CD8-positive, alpha-beta memory T cell (primary cell): ENCODE measurements at places on chromosomes 6 and 20. TPM values are rescaled to one million over a fixed set of nuclear protein-coding genes. Genes with fewer than 3 reads are reported as not detected.
A peak's percentile ranks its signal among the peaks of the same experiment; 100 is the strongest.

DNA sequence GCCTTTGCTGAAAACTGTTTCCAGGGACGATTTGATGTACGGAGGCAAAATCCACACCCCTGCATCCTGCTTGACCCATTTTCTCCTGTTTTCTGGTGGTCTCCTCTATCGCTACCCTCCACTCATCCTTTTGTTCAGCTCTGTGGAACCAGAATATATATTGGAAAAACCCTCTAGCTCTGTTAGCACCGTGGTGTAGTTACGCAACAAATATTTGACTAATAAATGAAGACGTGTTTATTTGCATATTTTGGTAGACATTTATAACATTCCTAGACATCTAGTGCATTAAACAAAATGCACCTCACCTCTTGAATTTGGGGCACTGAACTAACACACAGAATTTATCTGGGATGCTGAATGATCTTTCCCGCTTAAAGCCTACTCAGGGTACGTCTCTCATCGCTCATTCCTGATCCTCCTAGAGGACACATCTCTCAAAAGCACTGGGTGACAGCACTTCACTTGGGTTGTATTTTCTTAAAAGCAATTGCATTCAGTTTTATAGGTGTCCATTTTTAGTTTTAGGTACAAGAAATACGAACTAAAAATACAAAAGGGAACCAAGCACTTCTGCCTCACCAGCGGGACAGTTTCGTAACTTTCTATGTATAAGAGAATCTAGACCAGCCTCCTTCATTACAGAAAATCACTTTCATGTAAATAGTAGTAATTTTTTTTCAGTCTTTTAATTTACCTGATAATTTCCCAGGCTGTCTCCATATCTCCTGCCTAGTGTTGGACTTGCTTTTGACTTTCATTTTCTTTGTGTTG lies 59.2 kb downstream of the SNRNP48 start:
- H3K27me3 ChIP-seq = no peaks in the 10 kb centered on the region
- H3K36me3 ChIP-seq = no peaks in the 10 kb centered on the region
- DNase-seq = no peak
- H3K4me3 ChIP-seq = no peak overlapping the region
- H3K4me1 ChIP-seq = no peaks in the 10 kb centered on the region

Gene BMP7
- total RNA-seq = not detected

- H3K4me1 ChIP-seq = no peaks in the 10 kb centered on the region
- no peak overlapping the region for H3K27ac ChIP-seq
- no peaks in the 10 kb centered on the region for H3K36me3 ChIP-seq
- DNase-seq = no peak
- no peaks in the 10 kb centered on the region for H3K27me3 ChIP-seq
Observed at GRCh38 chr6:170096191-170096802, 194.6 kb downstream of the DLL1 start.

DNA sequence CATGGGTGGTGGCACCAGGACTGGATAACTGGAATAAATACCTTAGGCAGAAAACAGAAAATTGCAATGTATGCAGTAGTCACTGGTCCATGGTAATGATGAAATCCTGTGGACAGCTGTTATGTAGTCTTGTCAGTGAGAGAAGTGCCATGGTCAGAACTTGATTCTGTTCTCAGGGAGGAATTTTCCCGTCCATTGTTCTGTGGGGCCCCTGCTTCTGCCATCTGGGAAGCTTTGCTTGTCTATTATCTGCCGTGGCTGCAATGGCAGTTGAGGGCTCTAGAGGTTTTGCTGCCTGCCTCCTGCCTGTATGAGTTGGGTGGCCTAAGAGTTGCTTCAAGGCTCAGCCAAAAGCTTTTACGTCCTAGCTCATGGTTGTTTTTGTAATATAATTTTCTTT lies 126.8 kb upstream of the SLC35B3 start:
- DNase-seq = no peak
- H3K27ac ChIP-seq = no peak overlapping the region
- H3K4me3 ChIP-seq = no peak overlapping the region
- H3K36me3 ChIP-seq = no peaks in the 10 kb centered on the region
- H3K4me1 ChIP-seq = no peaks in the 10 kb centered on the region

GRCh38 chr6:157139054-157139708 lies 184.1 kb downstream of the TMEM242 start:
- H3K36me3 ChIP-seq = peaks cover 3% of the 10 kb centered on the region
- DNase-seq = no peak
- no peak overlapping the region for H3K4me3 ChIP-seq
- no peaks in the 10 kb centered on the region for H3K27me3 ChIP-seq
- H3K27ac ChIP-seq = no peak overlapping the region

GRCh38 chr6:105120570-105120969 lies 59.2 kb downstream of the POPDC3 start:
- no peak overlapping the region for H3K4me3 ChIP-seq
- no peak overlapping the region for H3K27ac ChIP-seq
- no peaks in the 10 kb centered on the region for H3K27me3 ChIP-seq
- no peaks in the 10 kb centered on the region for H3K4me1 ChIP-seq
- H3K36me3 ChIP-seq = no peaks in the 10 kb centered on the region

DNA sequence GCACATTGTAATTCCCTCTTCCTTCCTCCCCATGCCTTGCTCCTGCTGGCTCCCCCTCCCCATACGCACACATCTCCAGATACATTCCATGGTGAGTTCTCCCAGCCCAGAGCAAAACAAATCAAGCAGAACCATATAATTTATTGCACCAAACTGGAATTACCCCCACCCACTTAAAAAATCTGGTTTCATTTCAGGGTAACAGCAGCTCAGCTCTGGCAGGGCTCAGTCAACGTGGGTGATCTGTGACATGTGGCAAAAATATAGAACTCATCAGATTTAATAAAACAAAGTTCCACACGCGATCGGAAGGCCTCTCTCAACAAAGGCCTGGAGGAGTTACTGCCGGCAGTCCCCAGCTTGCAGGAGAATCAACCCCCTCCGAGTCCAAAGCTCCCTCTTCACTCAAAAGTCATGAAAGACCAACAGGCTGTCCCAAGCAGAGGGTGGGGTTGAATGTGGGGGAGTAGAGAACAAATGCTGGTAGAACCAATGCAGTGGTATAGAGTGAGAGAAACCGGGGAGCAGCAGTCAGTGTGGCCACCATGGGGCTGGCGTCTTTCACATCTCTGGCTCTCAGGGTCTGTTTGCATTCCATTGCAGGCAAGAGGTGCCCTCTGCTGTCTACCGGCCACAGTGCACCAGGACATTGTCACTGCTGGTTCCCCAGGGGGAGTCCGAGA lies 323.3 kb upstream of the NT5E start:
- H3K36me3 ChIP-seq = no peaks in the 10 kb centered on the region
- no peaks in the 10 kb centered on the region for H3K4me1 ChIP-seq
- no peak overlapping the region for H3K27ac ChIP-seq

GRCh38 chr6:42017021-42017643 lies 33.2 kb upstream of the TAF8 start:
- peaks cover 62% of the 10 kb centered on the region for H3K4me1 ChIP-seq
- H3K36me3 ChIP-seq = peaks cover 22% of the 10 kb centered on the region
- peak overlapping the region; percentile 45 for H3K27ac ChIP-seq
- H3K4me3 ChIP-seq = no peak overlapping the region
- no peak for DNase-seq

GRCh38 chr20:38616457-38616856 lies 14.8 kb downstream of the ARHGAP40 start:
- no peak overlapping the region for H3K4me3 ChIP-seq
- no peak for DNase-seq
- H3K27ac ChIP-seq = no peak overlapping the region
- no peaks in the 10 kb centered on the region for H3K4me1 ChIP-seq

- no peaks in the 10 kb centered on the region for H3K36me3 ChIP-seq
- no peaks in the 10 kb centered on the region for H3K27me3 ChIP-seq
- H3K4me3 ChIP-seq = no peak overlapping the region
- no peak overlapping the region for H3K27ac ChIP-seq
- H3K4me1 ChIP-seq = no peaks in the 10 kb centered on the region
Observed at GRCh38 chr6:11430036-11430435, 107.5 kb upstream of the TMEM170B start.

GRCh38 chr6:47278545-47278944 lies 31.2 kb downstream of the TNFRSF21 start:
- no peaks in the 10 kb centered on the region for H3K4me1 ChIP-seq
- no peak overlapping the region for H3K27ac ChIP-seq
- H3K4me3 ChIP-seq = no peak overlapping the region
- no peak for DNase-seq
- no peaks in the 10 kb centered on the region for H3K36me3 ChIP-seq
- H3K27me3 ChIP-seq = no peaks in the 10 kb centered on the region

DNA sequence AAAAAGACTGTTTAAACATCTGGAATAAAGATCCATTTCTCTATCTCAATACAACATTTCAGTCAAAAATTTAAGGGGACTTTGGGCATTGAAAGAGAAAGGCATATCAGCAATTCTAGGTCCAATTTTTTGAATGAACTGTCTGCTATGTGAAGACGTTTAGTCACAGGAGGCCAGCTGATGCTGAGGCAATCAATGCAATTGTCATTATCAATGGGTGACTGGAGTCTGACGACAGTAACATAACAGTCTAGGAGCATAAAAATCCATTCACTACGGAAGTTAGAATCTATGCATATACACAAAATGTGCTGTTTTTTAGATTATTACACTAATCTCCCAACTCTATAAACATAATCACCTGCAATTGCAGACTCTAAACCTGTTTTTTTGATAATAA lies 37.8 kb downstream of the TENT5A start:
- H3K4me3 ChIP-seq = no peak overlapping the region
- no peaks in the 10 kb centered on the region for H3K27me3 ChIP-seq
- no peaks in the 10 kb centered on the region for H3K4me1 ChIP-seq
- no peaks in the 10 kb centered on the region for H3K36me3 ChIP-seq
- no peak overlapping the region for H3K27ac ChIP-seq

GRCh38 chr6:31139599-31139998 lies 733 bp upstream of the PSORS1C2 start:
- no peak overlapping the region for H3K4me3 ChIP-seq
- no peaks in the 10 kb centered on the region for H3K27me3 ChIP-seq
- H3K36me3 ChIP-seq = no peaks in the 10 kb centered on the region
- DNase-seq = no peak
- peaks cover 5% of the 10 kb centered on the region for H3K4me1 ChIP-seq

Gene MICAL1
- total RNA-seq = 33.2 TPM

Gene OLIG3
- total RNA-seq = 0.40 TPM

DNA sequence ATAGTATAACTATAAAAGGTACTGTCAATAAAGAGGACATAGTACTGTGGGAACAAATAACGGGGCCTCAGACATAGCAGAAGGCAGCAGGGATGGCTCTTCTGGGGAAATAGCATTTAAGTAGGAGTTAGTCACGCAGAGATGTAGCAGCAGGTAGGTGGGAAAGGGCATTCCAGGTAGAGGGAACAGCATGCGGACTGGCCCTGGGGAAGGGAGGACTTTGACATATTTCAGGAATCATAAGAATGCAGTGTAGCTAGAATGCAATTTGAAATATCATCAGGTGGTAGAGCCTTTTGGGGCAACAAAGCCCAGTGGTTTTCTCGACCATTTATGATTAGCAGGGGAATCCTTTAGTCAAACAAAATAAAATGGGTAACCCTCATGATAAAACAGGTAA lies 191.1 kb downstream of the SLC24A3 start:
- H3K4me1 ChIP-seq = no peaks in the 10 kb centered on the region
- no peak for DNase-seq
- H3K36me3 ChIP-seq = no peaks in the 10 kb centered on the region
- H3K27ac ChIP-seq = no peak overlapping the region

Gene FUT9
- total RNA-seq = not detected

DNA sequence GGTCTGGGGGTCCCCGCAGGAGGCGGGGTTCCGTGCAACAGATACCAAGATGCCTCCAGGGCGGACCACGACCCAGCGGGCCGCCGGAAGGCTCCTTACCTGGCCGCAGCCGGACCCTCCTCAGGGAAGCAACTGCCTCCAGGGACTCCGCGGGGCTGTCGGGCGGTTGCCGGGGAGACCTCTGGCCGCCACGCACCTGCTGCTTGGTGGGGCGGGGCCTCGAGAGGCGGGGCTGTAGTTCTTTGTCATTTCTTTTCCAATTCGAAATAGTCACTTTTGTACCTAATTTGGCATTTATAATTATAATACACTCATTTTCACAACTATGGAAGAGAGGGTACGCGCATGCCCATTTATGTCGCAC lies 647 bp downstream of the AK9 start:
- H3K27ac ChIP-seq = peak overlapping the region; percentile 81
- H3K27me3 ChIP-seq = no peaks in the 10 kb centered on the region
- no peaks in the 10 kb centered on the region for H3K36me3 ChIP-seq
- peaks cover 11% of the 10 kb centered on the region for H3K4me1 ChIP-seq

Gene TGM3
- total RNA-seq = not detected

DNA sequence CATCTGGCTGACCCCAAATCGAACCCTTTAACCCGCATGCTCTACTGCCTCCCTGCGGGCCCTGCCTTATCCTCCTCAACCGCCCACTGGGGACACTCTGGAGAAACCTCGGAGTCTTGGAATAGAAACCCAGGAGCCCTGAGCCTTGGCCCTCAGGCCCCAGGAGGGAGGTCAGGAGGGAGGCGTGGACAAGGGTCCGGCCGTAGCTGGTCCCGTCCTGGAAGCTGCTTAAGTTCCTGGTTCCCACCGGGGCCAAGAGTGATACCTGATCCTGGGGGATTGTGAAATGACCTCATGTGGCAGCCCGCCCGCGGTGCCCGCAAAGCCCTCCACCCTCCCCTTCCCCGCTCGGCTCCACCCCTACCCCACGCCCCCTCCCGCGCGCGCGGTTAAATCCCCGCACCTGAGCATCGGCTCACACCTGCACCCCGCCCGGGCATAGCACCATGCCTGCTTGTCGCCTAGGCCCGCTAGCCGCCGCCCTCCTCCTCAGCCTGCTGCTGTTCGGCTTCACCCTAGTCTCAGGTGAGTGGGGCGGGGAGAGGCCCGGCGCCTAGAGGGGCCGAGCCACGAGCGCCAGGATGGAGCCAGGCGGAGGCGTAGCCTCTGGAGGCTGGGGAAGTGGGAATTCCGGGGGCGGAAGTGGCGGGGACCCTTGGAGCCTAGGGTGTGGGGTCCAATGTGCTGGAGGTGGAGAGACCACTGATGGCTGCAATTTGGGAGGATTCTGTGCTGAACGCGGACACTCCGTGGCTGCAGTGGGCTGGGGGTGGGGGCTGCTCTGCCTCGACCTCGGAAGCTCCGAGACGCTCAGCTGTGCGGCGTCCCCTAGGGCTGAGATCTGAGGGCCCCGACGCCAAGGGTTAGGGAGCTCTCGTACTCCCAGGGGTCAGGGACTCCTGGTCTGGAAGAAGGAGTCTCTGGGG lies at the start of gene WFDC2:
Gene WFDC2, plus strand, starts transcription at position 418 of the 926 bp plus-strand sequence. Its CDS starts 29 bp downstream, at position 447.
- H3K4me1 ChIP-seq = peaks cover 12% of the 10 kb centered on the region
- H3K4me3 ChIP-seq = no peak within 1 kb of the TSS
- H3K27ac ChIP-seq = no peak within 1 kb of the TSS
- no peaks in the 10 kb centered on the region for H3K36me3 ChIP-seq

Gene C6orf47
- 20.0 TPM for total RNA-seq

Gene SIRPB1
- total RNA-seq = 2.3 TPM

- no peak for DNase-seq
- no peaks in the 10 kb centered on the region for H3K27me3 ChIP-seq
- no peaks in the 10 kb centered on the region for H3K36me3 ChIP-seq
- no peaks in the 10 kb centered on the region for H3K4me1 ChIP-seq
Observed at GRCh38 chr6:120627612-120628011, 706.7 kb downstream of the TBC1D32 start.
